Activated CD8-positive, alpha-beta memory T cell treated with anti-CD3 and anti-CD28 coated beads, Interleukin-2, amount 50 U/mL, for 48 hours (primary cell): ENCODE measurements at places on chromosomes 5 and 9.

GRCh38 chr5:58775701-58776262 is 192.9 kb downstream of the RAB3C start:
- no peak for DNase-seq

DNA sequence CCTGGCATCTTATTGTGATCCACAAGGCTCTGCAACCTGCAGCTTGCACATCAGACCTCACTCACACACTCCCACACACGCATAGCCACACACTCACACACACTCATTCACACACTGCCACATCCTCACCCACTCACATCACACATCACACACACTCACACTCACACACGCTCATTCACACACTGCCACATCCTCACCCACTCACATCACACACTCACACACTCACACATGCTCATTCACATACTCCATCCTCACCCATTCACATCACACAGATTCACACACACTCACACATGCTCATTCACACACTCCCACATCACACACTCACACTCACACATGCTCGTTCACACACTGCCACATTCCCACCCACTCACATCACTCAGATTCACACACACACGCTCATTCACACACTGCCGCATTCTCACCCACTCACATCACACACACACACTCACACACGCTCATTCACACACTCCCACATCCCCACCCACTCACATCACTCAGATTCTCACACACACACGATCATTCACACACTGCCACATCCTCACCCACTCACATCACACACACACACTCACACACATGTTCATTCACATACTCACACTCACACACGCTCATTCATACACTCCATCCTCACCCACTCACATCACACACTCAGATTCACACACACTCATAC is 47.1 kb upstream of the RXRA start:
- DNase-seq = no peak

GRCh38 chr5:113381791-113382190 is 53.0 kb downstream of the TSSK1B start:
- DNase-seq = no peak

DNA sequence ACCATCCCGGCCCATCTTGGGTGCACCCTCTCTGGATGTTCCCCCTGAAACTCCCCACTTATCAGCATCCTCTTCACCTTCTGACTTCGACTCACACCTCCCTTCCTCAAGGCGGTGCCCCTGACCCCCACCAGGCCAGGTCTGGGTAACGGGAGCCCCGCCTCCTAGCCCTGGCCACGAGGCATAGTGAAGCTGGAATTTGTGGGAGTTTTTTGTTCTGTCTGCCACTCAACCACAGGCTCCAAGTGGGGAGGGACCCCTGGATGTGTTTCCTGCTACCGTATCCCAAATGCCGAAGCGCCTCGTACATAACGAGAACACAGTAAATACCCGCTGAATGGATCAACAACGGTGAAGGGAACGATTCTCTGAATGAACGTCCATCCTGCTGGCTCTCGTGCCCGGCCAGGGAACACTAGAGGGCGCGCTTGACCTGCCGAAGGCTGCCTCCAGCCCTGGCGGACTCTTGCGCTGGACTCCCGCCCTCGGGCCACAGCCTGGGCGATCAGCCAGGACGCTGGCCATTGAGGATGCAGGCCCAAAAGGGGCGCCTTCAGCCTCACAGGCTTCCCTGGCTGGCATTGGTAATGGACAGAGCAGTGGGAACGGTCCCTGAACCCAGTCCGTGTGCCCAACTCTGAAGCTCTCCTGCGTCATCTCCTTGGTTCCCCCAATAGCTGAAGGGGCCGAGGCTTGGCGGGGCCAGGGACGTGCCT is 47.3 kb upstream of the PHYKPL start:
- DNase-seq = peak; percentile 88

DNA sequence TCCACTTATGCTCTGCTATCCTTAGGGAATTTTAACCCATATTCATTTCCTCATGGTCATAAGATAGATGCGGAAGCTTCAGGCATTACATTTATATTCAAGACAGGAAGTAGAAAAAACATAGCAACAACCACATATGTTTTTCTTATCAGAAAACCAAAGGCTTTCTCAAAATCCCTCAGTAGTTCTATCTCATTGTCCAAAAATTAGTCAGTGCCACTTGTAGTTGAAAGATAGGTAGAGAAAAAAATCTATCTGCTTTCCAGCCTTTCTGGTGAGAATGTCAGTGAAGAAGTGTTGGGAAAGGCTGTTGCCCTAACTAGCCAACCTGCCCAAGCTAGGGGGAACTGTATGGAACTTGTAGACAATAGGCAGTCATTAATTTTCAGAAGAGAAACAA is 23.5 kb upstream of the MOCS2 start:
- DNase-seq = no peak

DNA sequence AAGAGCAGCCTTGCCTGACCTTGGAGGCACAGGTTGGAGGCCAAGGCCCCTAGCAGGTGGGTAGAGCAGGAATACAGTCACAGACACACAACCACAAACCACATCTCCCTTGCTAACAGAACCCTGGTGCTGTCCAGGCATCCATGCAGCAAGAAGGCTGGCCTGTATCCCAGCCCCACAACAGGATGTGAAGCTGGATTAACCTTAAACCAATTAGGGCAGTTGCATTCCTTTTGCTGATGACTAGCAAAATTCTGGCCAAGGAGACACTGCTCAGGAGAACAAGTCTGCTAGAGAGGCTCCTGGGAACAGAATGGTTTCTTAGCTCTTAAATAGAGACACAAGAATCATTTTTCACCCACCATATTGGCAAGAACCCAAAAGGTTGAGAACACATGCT is 97.8 kb downstream of the C5orf15 start:
- DNase-seq = no peak

DNA sequence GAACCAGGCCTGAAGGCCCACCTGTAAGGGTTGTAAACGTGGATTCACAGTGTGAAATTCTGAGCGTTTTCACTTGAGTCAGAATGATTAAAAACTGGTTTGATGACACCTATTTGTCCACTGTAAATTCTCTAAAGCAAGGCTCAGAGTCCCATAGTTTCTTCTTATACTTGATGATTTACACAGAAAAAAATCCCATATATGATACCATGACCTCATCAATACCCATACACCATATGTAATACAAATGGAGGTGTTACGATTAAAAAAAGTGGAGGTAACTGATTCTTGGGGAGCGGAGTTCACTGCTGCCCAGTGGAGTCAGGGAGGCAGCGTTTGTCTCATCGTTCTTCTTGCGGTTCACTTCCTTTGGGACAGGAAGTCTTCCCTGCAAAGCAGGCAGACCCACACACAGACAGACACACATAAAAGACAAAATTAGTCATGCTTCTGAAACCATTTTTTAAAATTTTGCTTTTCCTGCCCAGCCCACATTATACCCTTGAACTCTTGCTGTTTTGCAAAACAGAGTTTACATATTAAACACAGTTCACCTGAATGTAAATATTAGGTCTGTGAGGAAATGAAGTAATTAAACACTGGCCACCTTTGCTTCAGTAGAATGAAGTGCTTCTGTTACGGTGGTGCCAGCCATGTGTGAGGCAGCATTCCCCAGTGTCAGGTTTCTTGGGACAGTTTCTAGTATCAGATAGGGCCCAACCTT is 26.2 kb downstream of the NREP start:
- DNase-seq = no peak

DNA sequence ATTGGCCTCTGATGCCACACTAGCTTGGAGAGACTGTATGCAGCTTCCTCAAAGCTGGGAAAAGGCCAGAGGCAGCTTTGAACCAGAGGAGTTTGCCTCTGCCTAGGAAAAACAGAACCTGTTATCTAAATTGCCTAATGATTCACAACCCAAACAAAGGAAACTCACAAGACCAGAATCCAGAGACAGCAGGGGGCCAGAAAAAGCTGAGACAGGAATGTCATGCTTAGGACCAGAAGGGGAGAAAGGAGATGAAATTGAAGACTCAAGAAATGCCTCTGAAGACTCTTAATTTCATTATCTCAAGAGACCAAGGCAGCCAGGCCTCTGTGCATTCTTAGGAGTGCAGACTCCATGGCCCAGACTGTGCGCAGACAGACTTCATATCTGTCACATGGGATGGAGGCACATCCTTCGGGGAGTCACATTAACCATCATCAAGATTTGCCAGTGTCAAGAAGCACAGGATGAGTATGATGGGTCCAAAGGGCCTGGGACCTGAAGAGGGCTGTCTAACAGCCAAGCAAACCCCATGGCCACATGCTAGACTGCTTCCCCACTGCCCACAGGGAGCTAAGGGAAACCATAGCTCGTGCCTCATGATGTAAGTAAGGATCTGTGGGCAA is 57.3 kb downstream of the ARSB start:
- no peak for DNase-seq

DNA sequence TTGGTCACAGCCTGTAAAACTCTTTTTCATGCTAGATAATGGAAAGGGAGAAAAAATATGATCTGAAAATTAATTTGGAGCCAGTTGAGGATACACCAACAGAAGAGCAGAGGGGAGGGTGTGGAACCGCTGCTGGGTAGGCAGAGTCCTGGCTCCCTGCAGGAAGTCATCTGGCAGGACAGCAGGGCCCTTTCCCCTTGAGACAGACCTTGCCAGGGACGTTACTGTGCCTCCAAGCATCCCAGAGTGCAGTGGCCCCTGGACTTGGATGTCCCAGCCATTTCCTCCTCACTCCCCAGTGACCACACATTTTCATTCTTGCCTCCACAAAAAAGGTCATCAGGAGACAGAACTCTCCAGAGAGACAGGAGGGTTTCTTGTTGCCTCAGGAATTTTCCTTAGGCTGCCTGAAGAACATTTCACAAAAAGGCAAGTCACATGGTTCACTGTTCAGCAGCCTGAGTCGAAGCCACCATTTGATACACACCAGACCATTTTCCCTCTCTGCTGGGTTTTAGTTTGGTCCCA is 5.9 kb downstream of the TRPM3 start:
- no peak for DNase-seq

DNA sequence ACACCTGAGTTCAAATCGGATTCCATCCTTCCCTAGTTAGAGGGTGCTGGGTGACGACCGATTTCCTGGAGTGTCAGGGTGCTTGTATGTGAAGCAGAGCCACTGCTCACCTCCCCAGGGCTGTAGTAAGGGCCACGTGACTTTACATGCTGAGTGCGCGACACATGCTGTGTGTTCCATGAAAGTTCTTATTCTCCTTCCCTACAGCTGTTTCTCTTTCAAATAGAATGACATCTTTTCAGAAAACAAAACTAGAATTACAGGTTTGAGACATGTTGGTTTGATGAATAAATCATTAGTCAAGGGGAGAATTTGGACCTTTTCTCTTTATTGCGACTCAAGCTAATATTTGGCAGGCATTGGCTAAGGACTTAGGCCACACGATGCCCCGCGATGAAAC is 113.1 kb downstream of the JMY start:
- no peak for DNase-seq

DNA sequence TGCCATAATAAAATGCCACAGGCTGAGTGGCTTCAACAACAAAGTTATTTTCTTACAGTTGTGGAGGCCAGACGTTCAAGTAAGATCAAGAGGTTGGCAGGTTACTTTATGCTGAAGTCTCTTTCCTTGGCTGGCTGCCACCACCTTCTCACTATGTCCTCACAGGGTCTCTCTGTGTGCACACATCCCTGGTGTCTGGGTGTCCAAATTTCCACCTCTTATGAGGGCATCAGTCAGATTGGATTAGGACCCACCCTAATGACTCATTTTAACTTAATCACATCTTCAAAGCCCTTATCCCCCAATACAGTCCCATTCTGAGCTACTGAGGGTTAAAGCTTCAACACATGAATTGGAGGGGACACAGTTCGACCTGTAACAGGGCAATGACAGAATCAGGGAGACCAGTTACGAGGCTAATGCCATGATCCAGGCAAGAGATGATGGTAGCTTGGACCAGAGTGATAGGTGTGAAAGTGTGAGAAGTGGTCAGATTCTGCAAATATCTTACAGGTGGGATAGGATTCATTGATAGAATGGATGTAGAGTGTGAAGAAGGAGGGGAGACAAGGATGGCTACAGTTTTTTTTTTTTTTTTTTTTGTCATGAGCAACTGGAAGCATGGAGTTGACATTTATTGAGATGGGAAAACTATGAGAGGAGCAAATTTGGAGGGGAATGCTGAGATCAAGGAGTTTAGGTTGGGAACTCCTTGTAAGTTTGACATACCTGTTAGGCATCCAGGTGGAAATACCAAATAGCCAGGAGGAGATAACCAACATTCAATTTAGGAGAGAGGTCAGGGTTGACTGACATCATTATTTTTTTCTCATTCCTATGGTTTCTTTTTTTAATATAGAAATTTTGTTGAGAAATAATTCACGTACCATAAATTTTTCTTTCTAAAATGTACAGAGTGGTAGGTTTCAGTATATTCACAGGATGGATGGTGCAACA is 39.6 kb upstream of the FGF1 start:
- DNase-seq = peak; percentile 26

GRCh38 chr5:65893749-65894430 is 32.5 kb upstream of the ERBIN start:
- no peak for DNase-seq

DNA sequence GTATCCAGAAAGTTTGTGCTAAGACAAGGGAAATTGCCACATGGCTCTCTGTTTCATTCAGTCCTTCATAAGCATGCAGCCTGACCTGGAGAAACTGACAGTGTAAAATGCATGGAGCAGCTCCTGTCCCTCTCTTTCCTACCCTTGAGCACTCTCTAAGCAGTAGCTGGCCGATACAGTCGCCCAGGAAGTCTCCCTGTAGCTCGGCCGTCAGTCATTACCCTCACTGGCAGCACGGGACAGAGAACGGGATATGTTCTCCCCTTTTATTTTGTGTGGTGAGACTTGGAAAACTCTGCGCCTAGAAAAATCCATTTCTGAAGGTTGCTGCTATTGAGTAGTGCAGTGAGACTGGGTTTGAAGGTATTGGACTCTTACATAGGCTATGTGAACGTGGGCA is 56.8 kb upstream of the KCNMB1 start:
- no peak for DNase-seq

GRCh38 chr9:86829496-86830046 is 117.7 kb downstream of the GAS1 start:
- DNase-seq = no peak

GRCh38 chr5:126004636-126005035 is 418.6 kb upstream of the GRAMD2B start:
- no peak for DNase-seq

GRCh38 chr5:111563031-111563822 is 50.9 kb upstream of the STARD4 start:
- DNase-seq = no peak

- no peak for DNase-seq
Measured at GRCh38 chr9:82404196-82404870, 415.8 kb downstream of the SPATA31D1 start.

- DNase-seq = no peak
Measured at GRCh38 chr9:76082057-76082456, 191.6 kb downstream of the PCSK5 start.

DNA sequence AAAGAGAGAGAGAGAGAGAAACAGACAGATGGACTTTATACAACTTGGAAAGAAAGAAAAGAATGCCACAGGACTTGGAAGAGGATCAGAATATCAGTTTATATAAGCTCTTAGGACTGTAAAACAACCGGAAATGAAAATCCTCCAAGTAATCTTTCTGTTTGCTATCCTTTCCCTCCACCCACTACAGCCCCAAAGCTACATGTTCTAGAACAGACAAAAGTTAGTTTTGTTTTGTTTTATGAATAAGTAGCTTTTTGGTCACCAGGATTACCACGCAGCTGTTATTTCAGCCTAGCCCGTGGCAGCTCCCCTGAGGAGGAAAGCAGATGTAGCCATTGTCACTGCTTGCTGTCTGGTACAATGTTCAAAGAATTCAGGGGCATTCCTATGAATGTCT is 66.6 kb downstream of the SH3TC2 start:
- no peak for DNase-seq
